ENCODE measurements at places on chromosomes 3 and 15.

DNA sequence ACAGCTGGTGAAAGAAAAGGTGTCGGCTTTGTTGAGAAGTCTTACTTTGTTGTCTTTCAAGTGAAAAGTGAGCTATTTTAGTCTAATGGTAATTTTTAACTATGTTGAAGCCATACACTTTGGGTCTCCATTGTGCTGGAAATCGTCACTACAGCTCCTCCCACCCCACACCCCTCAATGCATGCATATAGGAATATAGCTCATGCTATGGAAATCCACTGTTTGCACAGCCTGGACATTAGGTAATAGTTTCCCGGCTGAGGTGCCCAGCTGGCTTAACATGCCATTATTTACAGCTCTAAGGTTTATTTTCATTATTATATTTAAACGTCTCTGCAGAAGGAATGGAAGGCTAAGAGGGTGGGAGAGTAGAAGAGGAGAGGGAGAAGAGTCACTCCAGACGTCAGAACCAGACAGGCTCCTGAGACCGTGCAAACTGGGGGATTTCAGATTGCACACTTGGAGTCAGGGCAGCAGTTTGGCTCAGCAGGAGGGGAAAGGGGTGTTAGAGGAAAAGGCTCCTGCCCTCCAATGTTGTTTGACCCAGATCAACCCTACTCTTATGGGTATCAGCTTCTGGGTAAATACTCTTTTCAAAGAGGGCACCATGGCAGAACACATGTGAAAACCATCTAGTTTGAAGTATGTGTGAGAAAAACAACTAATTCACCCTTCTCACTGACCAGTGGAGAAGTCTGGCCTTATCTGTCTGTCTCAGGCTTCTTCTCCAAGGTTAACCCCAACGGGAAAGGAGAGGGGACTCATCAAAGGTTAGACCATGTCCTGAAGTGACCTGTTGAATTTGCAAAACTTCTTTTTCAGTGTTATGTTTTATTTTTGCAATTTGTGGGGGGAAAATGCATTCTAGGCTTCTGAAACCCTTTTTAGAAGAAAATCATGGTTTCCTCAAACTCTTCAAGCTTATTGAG lies 218.7 kb upstream of the CTDSPL start:
- H3K27ac ChIP-seq: no peak overlapping the region
- no peak overlapping the region for H3K4me3 ChIP-seq
- no peaks in the 10 kb centered on the region for H3K4me1 ChIP-seq

DNA sequence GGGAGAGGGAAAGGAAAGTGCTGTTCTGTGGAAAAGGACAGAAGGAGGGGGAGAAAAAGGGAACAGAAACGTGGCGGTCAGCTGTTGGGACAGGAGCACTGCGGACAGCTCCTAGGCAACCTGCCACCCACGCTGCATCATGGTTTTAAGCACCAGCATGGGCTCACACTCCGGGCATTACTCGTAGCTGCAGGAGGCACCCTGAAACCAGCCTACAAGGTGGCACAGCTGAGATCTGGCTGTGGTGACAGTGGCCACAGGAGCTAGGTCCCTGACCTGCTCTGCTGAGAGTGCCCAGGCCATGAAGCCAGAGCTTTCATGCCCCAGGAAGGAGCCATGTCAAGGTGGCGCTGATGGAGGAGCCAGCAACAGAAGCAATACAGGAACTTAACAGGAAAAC lies 161.4 kb upstream of the ST8SIA2 start:
- no peaks in the 10 kb centered on the region for H3K27me3 ChIP-seq
- H3K36me3 ChIP-seq: no peaks in the 10 kb centered on the region
- no peak overlapping the region for H3K4me3 ChIP-seq
- no peak for DNase-seq

DNA sequence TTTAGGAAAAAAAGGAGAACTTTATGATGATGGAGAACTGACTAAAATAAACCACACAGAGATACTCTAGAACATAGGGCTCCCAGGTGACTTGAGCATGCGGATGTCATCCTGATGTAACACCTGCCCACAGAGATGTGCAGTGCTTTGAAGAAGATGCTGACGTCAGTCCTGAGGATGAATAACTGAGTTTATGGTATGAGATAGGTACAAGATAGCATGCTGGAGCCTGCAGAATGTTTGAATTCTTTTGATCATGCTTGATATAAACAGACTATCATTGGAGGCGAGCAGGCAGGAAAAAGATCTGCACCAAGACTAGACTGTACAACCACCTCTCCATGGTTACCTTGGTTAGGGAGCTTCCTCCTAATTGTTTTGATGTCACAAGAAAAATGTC lies 12.4 kb downstream of the CCR4 start:
- H3K4me3 ChIP-seq: no peak overlapping the region
- H3K27ac ChIP-seq: no peak overlapping the region
- peak; percentile 58 for DNase-seq

DNA sequence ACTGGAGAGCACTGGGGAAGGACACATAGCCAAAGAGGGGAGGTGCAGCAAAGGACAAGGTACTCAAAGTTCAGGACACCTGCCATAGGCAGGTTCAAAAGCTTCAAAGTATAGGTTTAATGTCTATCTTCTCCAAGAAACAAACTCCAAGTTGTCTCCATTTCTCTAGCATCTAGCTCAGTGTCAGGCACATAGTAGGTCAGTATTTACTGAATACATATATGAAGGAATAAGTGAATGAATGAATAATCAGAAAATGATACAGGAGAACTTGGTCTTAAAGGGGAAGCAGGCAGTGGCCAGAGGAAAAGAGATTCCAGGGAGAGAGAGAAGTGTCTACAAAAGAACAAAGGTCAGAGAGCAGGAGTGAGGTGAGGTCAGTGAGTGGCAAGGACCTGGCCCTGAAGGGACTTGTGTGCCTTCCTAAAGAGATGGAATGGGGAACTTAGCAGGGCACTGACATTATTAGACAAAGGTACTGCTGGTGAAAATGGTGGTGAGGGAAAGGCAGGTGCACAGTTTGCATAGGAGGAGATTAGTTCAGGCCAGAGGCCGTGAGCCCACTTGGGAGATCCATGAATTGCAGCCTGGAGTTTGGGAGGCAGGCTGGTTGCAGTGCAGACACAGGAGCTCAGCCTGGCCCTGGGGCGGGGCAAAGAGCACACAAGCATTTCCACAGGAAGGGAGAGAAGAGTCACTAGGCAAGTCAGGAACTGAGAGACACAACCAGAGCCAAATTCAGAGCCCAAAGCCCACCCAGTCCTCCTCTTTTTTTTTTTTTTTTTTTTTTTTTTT lies 21.4 kb downstream of the TBC1D2B start:
- no peaks in the 10 kb centered on the region for H3K36me3 ChIP-seq
- H3K27ac ChIP-seq: no peak overlapping the region
- H3K27me3 ChIP-seq: no peaks in the 10 kb centered on the region
- H3K4me1 ChIP-seq: peaks cover 96% of the 10 kb centered on the region

DNA sequence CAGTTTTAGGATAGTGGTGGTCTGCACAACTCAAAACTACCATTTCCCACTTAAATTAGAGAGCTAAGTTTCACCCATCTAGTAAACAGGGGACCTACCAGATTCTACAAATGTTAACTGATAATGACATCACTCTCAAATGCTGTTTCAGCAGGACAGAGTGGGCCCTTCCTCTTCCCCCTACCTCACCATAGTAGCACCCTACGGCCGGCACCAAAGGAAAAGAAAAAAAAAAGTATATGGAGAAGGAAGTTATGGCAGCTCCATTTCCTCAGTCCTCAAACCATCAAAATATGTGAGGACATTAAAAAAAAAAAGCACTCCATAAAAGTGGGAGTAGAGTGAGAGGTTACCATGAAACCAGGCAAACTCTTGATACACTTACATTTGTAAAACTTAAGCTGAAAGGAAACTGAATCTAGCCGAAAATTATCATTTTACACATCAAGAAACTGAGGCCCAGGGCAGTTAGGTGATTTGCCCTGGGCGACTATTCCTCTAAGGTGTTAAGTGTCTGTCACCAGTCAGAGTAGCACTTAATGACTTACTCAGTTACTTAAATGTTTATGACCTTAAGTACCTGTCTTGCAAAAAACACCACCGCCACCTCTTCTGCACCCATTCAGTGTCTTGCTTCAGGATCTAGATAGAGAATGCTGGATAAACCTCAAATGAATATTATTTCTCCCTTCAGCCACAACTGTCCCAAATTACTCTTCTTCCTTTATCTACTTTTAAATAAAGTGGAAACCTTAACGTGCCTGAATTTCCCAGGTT lies 2.7 kb downstream of the MSL2 start:
- no peaks in the 10 kb centered on the region for H3K27me3 ChIP-seq
- H3K4me3 ChIP-seq: peak overlapping the region; percentile 88
- no peak for DNase-seq
- H3K4me1 ChIP-seq: peaks cover 53% of the 10 kb centered on the region
- H3K27ac ChIP-seq: peak overlapping the region; percentile 84

DNA sequence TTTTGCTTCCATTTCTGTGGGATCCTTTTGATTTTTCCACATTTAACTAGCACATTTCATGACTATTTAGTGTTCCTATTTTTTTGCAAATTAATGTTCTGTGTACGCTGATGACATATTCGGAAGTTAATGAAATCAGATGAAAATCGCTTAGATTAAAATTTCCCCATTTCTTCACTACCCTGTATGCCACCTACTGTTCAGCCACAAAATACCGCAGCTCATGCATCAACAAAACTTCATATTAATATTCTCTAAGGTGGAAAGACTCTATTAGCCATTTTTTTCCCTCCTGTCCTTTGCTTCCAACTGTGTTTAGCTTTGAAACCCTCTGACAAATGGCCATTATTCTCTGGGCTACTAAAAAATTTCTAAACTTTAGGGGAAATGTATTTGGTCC lies 300.6 kb downstream of the MECOM start:
- no peaks in the 10 kb centered on the region for H3K36me3 ChIP-seq
- no peaks in the 10 kb centered on the region for H3K27me3 ChIP-seq
- no peak overlapping the region for H3K27ac ChIP-seq
- no peak overlapping the region for H3K4me3 ChIP-seq

GRCh38 chr15:63250312-63250965 lies 27.0 kb upstream of the APH1B start:
- peaks cover 37% of the 10 kb centered on the region for H3K36me3 ChIP-seq
- peaks cover 15% of the 10 kb centered on the region for H3K4me1 ChIP-seq
- H3K4me3 ChIP-seq: no peak overlapping the region
- H3K27ac ChIP-seq: no peak overlapping the region
- H3K27me3 ChIP-seq: no peaks in the 10 kb centered on the region
- no peak for DNase-seq

DNA sequence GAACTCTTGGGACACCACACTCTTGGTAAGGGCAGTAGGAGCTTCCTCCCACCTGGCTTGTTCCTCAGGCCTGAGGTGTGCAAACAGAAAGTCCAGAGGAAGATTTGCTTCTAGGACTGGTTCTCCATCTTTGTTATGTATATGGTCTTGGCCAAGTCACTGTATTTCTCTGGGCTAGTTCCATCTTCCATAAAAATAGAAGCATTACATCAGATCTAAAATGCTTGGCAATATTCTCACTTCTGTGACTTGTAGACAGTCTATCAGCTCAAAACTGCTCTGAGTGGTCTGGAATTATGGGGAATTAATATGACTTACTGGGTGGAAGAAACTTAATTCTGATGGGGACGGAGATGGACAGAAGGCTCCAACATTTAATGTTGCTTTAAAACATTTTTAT lies 55.2 kb downstream of the TMEM108 start:
- H3K4me3 ChIP-seq: no peak overlapping the region
- no peaks in the 10 kb centered on the region for H3K4me1 ChIP-seq
- no peaks in the 10 kb centered on the region for H3K27me3 ChIP-seq
- no peaks in the 10 kb centered on the region for H3K36me3 ChIP-seq
- no peak for DNase-seq

- H3K4me1 ChIP-seq: no peaks in the 10 kb centered on the region
- H3K27ac ChIP-seq: no peak overlapping the region
- H3K27me3 ChIP-seq: no peaks in the 10 kb centered on the region
- H3K36me3 ChIP-seq: no peaks in the 10 kb centered on the region
- DNase-seq: no peak
Measured at GRCh38 chr3:131883086-131883485, 151.7 kb downstream of the CPNE4 start.

DNA sequence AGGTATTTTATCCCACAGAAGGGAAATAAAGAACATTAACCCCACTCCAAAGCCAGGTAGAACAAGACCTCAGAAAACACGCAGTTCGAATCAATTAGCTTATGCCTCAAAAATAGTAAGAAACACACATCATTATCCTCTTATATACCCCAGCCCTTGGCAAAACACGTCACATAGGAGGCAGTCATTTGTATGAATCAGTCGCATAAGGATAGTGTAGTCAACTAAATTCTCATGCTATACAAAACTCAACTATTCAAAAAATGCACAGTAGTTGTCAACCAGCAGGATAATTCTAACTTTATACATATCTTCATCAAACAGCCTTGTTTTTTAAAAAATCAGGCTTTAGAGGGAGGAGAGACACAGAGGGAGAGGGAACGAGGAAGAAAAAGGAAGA lies 298.4 kb downstream of the FOXP1 start:
- no peaks in the 10 kb centered on the region for H3K27me3 ChIP-seq
- H3K27ac ChIP-seq: no peak overlapping the region
- DNase-seq: no peak
- peaks cover 8% of the 10 kb centered on the region for H3K4me1 ChIP-seq

DNA sequence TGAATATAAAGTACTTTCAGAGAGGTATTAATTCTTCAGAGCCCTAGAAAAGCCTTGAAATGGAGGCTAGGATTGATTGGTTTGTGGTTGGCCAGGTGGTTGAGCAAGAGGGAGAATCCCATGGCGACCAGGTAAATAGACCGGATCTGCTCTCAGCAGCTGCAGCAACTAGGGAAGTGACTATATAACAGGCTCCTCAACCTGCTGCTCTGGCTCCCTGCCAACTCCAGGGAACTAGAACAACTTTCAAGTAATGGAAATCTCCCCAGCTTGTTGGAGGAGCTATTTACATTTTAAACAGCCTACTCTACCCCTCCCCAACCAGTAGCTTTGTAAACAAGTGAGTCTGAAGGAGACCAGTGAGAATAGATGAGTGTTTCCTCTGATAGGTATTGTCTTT lies 121.8 kb upstream of the CADM2 start:
- H3K36me3 ChIP-seq: no peaks in the 10 kb centered on the region
- H3K4me3 ChIP-seq: no peak overlapping the region
- DNase-seq: no peak
- no peak overlapping the region for H3K27ac ChIP-seq

- H3K4me1 ChIP-seq: no peaks in the 10 kb centered on the region
- H3K4me3 ChIP-seq: no peak overlapping the region
- H3K27me3 ChIP-seq: no peaks in the 10 kb centered on the region
- DNase-seq: no peak
- H3K36me3 ChIP-seq: no peaks in the 10 kb centered on the region
Measured at GRCh38 chr3:174859756-174860155, 622 bp downstream of the NAALADL2 start.

DNA sequence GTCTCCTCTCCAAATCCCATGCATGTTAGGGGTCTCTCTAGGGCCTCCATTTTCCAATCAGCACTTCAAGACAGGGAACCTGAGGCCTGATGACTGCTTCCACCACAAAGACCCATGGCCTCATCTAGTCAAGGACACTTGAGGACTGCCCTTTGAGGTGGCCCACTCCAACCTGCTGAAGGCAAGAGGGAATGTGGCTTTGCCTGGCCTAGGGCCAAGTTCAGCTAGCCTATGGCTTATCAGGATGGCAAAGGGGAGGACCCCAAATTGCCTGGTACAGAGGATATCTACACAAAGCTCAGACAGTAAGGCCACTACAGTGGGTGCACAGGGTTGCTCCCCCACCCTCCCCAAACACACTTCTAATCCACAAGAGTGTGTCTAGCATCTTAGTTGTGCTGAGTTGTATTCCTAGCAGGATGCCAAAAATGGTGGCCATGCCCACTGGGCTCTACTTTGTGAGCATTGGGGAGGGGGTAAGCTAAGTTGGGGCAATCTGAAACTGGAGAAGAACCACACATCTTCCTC lies 10.0 kb upstream of the GRAMD2A start:
- DNase-seq: no peak
- H3K4me1 ChIP-seq: no peaks in the 10 kb centered on the region
- no peaks in the 10 kb centered on the region for H3K27me3 ChIP-seq
- no peak overlapping the region for H3K4me3 ChIP-seq
- H3K36me3 ChIP-seq: peaks cover 88% of the 10 kb centered on the region
- no peak overlapping the region for H3K27ac ChIP-seq
